ENCODE measurements at places on chromosomes 1 and 21. TPM values are rescaled to one million over a fixed set of nuclear protein-coding genes. Genes with fewer than 3 reads are reported as not detected.

EXTL1 gene
- polyA plus RNA-seq, result 1.6 TPM

GRCh38 chr1:7553042-7553690 lies 217.9 kb upstream of the VAMP3 start:
- DNase-seq, result no peak

CPTP gene
- 10.0 TPM for polyA plus RNA-seq

- no peak for DNase-seq
These were observed 14.1 kb upstream of the ACTL8 start for GRCh38 chr1:17741052-17741451.

PLPPR5 gene
- polyA plus RNA-seq, result 1.8 TPM

DNA sequence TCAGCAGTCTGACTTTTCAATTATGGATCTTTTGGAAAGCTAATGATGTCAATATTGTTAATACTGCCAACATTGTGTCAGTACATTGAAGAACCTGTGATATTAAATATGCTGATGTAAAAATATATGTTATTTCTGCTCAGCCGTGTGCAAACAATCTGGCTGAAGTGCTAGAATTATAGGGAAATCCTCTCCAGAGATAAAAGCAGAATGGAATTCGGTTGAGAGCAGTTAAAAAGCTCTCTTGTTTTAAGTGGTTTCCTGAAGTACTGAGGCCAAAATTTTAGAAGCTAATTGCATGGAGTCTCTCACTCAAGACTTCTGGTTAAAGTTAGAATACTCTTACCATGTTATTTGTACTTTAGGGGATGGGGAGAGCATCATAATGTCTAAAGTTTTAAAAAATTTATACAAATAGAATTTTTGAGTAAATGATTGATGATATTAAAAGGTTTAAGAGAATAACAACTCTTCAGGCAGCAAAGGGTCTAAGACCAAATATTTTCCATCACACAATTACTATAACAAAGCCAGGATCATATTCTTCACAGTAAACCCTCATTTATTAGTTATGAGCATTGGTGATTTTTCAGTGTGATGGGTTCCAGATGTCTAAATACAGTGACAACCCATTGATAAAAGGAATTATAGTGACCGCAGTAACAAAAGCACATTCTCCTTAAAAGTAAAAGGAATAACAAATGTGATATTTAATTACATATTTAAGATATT lies 834.2 kb upstream of the CXADR start:
- no peak for DNase-seq

PRAMEF25 gene
- polyA plus RNA-seq, result not detected

- DNase-seq, result no peak
These were observed 9.6 kb downstream of the RAB25 start for GRCh38 chr1:156070548-156070947.

GBP5 gene
- 0.84 TPM for polyA plus RNA-seq

- no peak for DNase-seq
These were observed 241.7 kb downstream of the USH2A start for GRCh38 chr1:216181590-216181989.

NUDT17 gene
- polyA plus RNA-seq, result 7.4 TPM

GRCh38 chr1:2952371-2952770 lies 68.9 kb upstream of the ACTRT2 start:
- DNase-seq, result no peak
